Mammary epithelial cell (primary cell): ENCODE measurements at places on chromosomes 5 and 9.
A peak's percentile ranks its signal among the peaks of the same experiment; 100 is the strongest.

DNA sequence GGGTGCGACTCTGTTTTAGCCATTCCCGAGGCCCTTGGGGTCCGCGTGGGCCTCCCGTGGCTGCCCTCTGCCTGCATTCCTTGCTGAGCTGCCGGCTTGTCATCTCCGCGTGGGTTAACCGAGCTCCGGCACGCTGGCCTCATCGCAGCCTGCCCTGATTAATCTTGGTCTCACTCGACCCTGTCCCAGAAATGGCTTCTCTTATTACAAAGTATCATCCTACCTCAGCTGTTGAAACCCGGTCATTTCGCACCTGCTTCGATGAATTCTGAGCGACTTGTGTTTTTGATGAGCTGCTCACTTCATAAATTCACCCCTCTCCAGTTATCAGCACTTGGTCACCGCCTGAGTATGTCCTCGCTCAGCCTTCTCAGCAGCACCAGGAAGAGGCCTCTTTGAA lies 123.5 kb upstream of the EGFLAM start:
- no peak for DNase-seq

GRCh38 chr5:134139377-134139851 lies 24.9 kb downstream of the TCF7 start:
- DNase-seq = no peak

- no peak for DNase-seq
Observed at GRCh38 chr5:138645778-138646575, 70.8 kb upstream of the HSPA9 start.

DNA sequence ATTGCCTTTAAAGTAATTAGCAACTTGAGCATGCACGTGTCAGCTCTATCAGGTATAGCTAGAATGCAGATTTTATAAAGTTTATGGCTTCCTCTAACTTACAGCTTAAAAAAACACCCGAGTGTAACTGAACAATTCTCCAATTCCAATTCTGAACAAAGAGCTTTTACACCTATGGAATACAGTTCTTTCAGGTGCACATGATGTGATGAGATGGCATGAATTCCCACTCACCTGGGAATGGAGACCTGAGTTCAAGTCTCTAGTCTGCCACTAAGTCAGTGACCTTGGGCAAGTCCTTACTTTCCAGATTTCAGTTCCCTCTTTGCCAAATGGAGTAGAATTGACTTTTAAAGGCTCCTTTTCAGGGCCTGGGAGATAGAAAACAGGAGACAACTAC lies 1.8 kb downstream of the ZFAND5 start:
- peak; percentile 12 for DNase-seq

- no peak for DNase-seq
Observed at GRCh38 chr9:136665111-136665703, 2.5 kb downstream of the EGFL7 start.

DNA sequence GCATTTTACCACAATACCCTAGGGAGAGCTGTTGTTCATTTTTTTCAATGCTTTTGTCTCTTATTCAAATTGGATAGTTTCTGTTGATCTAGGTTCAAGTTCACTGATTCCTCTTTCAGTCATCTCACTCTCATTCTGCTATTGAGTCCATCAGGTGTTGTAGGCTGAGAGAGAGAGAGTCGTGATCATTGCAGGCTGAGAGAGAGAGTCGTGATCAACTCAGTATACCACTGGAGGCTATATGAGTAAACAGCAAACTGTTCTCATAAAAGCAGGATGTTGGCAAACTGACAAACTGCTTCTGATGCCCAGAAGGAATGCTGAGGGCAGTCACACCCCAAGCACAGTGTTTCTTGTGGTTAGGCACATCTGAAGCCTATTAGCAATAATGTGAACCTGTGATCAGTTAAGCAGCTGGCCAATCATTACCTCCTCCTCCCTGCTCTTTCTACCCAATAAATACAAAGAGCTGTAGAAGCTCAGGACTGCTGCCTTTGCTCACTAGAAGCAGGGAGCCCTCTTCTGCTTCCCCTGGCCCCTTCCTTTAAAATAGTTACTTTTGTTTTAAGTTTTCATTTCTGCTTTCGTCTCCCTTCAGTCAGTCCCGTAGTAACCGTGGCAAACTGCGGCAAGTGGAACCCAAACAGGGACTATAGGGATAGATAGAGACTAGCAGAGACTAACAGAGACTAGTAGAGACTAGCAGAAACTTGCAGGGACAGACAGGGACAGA lies 476.1 kb upstream of the ACO1 start:
- peak; percentile 76 for DNase-seq

GRCh38 chr9:136229096-136230065 lies 16.2 kb downstream of the QSOX2 start:
- DNase-seq = no peak

DNA sequence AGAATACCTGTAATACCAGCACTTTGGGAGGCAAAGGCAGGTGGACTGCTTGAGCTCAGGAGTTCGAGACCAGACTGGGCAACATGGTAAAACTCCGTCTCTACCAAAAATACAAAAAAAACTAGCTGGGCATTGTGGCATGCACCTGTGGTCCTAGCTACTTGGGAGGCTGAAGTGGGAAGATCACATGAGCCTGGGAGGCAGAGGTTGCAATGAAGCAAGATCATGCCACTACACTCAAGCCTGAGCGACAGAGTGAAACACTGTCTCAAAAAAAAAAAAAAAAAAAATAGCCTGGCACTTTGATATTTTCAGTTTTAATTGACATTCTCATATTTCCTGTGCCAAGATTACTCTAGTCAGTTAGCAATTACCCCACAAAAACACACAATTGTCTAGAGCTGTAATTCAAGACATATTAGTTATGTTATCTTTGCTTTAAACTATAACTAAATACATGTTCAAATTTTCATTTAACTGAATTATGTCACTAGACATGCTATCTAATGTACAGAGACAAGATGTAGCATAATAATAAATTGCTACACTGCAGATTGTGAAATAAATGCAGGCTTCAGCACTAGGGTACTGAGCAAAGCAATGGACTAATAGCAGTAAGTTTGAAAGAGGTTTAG lies 378.2 kb upstream of the GRAMD2B start:
- no peak for DNase-seq

DNA sequence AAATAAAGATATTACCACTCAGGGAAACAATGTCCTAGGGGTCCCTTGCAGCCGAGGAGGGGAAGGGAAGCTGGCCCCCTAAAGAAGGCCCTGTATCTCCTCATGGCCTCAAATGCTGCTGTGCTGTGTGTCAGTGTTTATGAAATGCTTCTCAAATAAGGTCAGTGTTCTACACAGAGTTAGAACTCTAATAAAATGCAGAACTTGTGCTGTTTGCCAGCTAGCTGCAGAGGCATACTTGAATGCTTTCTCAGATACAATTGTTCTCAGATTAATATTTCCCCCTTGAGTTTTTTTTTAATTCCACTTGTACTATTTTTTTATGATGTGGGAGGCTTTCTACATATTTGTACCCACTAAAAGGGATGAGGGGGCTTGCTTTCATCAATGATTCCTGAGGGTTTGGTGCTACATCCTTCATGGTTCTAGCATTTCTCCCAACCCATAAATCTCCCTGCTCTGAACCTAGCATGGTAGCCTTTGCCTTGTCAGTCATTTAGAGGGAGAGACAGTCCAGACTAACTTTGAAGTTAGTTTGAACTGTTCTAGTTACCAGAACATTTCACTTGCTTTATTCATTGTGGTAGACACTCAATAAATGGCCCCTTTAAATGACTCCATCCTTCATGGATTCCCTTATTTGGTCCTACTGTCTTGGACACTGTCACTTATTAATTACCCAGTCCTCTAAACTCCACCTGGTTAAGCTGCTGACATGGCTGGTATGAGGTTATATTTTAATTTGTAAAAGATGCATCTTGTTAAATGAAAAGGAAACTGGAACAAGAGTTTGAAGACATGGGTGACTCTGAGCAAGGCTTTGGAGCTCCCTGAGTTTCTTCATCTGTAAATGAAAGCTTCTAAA lies 12.6 kb downstream of the SLIT3 start:
- DNase-seq = no peak

DNA sequence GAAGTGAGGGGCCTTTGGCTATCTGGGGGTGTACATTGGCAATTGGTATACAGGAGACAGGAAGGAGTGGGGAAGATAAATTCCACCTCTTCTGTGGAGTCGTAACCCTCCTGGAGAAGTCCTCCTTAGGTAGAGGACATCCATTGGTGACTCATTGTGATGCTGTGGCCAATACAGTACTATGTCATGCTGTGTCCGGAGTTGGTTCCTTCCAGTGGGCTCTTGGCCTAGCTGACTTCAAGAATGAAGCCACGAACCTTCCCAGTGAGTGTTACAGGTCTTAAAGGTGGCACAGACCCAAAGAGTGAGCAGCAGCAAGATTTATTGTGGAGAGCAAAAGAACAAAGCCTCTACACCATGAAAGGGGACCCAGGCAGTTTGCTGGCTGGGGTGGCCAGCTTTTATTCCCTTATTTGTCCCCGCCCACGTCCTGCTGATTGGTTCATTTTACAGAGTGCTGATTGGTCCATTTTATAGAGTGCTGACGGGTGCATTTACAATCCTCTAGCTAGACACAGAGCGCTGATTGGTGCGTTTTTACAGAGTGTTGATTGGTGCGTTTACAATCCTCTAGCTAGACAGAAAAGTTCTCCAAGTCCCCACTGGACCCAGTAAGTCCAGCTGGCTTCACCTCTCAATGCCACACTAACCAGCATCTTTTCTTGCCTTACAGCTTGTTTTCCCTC lies 37.3 kb upstream of the FBP1 start:
- DNase-seq = no peak

GRCh38 chr9:95870906-95871305 lies 4.6 kb upstream of the ERCC6L2 start:
- DNase-seq = no peak

DNA sequence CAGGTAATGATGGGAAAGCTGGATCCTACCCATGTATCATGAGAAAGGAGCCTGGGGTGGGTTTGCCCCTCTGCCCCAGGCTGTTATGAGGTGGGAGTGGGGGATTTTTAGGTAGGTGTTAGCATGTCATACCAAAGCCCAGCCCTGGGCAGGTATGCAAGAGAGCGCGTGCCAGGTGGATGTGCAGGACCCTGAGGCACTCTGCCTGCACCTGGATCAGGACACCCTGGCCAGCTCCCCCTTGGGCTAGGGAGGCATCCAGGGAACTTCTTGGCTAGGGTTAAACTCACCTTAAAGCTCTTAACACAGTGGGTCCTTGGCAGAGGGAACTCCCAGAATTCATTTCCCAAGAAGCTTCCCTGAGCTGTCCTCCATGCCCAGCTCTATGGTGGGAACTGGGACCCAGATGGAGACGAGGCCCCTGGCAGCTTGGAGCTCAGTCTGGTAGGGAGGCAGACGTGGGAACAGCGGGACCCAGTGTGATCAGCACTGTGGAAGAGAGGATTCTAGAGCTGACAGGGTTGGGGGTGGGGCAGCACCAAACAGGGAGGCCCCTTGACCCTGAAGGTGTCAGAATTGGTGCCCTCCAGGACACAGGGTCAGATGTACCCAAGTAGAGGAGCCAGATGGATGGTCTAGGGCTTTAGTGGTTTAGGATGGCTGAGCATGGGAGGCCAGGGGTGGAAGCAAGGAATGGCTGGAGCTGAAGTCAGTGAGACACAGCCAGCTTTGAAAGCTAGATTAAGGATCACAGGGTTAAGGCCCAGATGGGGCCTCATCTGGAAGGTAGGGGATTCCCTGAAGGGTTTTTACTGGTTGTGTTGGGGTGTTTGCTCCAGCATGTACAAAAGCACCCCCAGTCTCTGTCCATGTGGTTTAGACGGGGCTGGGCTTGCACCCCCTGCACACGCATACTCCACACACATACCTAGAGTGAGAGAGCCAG lies 2.2 kb upstream of the PRR7 start:
- no peak for DNase-seq

- DNase-seq = no peak
Observed at GRCh38 chr5:135323701-135324132, 75.3 kb downstream of the MACROH2A1 start.

DNA sequence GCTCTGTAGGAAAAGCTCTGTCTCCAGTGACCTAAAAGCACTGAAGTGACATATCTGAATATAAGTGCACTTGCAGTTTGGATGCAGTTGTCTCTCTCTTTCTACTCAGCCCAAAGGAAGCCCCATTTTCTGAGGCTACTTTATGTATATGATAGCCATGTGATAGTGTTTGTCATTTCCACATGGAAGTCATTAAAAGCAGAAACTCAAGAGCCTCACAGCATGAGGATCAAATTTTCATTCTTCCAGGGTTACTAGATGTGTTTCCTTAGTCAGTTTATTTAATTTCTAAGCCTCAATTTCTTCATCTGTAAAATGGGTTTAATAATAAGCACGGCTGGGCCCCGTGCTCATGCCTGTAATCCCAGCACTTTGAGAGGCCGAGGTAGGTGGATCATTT lies 36.7 kb downstream of the RNF44 start:
- no peak for DNase-seq

DNA sequence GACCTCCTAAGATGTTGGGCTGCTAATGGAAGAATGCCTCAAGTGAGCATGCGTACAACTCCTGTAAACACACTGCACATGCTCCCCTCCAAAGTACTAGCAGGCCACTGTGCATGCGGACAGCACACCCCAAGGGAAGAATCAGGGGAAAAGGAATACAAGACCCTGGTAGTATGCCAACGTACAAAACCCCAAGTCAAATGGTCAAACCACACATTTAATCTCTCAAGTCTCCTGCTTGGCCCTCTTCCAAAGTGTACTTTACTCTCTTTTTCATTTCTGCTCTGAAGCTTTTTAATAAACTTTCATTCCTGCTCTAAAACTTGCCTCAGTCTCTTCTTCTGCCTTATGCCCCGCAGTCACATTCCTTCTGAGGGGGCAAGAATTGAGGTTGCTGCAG lies 466.4 kb downstream of the DMRTA1 start:
- DNase-seq = no peak

DNA sequence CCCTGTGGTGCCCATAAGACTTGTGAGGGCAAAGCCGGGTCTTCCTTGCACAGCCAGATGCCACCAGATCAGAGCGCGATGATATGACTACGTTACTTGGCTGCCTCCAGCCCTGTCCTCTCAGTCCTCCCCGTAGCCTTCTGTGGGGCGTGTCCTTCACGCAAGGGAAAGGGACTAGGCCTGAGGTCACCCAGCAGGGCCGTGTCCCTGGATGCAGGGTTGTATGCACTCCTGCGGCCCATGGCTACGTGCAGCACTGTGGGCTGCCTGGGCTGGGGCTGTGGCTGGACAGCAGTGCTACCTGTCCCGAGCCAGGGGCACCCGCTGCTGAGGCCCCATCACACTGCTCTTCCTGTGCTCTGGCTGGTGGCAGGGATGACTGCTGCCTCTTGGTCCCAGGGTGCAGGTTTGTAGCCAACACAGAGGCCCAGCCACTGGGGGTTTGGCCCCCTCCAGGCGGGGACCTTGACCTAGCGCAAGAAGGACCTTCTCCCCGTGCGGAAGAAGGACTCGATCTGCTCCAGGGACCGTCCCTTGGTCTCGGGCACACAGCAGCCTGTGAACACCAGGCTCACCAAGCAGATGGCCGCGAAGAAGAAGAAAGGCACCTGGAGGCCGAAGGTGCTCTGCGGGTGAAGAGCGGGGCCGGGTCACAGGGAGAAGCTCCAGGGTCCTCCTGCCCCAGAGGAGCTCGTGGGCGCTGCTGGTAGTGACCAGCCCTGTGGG lies 7.2 kb downstream of the SLC2A6 start:
- DNase-seq = no peak
